ENCODE measurements at places on chromosomes 5 and 9. TPM values are rescaled to one million over a fixed set of nuclear protein-coding genes. Genes with fewer than 3 reads are reported as not detected.

The SLC45A2 gene
- 0.39 TPM for total RNA-seq

The NR2F1-AS1 gene
- total RNA-seq, result 5.4 TPM

GRCh38 chr5:158786390-158786789 lies 313.3 kb downstream of the EBF1 start:
- no peak for DNase-seq

GRCh38 chr5:116423141-116423540 lies 151.5 kb downstream of the SEMA6A start:
- DNase-seq, result no peak

- no peak for DNase-seq
Measured at GRCh38 chr5:25950681-25951080, 1087.7 kb downstream of the CDH9 start.
